SJSA1 (cell line): ENCODE measurements at places on chromosomes 11 and 22.

DNA sequence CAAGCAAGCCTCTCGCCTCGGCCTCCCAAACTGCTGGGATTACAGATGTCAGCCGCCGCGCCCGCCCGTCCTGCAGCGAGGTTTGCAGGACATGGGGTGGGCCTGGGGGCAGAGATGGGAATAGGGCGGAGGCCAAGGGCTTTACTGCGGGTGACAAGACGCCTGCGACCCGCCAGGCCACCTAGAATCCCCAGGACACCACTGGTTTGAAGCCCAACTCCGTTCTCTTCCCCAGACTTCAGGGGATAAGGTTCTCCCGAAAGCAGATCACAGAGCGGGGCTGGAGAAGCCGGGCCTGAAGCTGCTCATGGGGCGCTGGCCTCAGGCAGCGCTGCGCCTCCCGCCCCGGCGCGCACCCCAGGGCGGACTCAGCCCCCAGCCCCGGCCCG lies 354 bp downstream of the POLR2L start:
- DNase-seq: no peak

GRCh38 chr11:72724851-72725723 lies 27.1 kb downstream of the ARAP1 start:
- DNase-seq: peak; percentile 49

DNA sequence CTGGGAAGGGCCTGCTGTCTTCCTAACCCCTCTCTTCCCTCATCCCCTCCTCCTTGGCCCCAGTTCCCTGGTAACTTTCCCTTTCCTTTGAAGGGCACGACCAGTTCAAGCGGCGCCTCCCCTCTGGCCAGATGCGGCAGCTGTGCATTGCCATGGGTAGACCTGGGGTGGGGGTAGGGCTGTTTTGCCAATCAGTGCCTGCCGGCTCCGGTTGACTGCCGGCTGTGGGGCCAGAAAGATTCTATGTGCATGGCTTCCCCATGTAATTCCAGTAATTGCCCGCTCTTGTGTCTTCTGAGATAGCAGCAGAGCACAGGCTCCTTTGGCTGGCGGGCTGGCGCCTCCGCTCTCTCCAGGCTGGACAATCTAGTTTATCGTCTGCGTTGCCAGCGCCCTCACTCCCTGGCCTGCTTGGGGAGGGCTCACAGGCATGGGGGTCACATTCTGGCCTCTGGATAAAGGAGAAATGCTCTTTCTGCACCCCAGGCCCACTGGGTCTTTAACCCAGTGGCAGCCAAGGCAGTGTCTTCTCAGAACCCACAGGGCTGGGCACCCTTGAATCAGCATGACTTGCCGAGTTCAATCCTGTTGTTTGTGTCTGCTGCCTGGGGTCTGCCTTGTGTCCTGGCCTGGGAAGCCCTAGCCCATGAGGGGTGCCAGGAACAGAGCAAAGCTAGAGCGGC lies 9.4 kb downstream of the SIDT2 start:
- DNase-seq: peak; percentile 5

DNA sequence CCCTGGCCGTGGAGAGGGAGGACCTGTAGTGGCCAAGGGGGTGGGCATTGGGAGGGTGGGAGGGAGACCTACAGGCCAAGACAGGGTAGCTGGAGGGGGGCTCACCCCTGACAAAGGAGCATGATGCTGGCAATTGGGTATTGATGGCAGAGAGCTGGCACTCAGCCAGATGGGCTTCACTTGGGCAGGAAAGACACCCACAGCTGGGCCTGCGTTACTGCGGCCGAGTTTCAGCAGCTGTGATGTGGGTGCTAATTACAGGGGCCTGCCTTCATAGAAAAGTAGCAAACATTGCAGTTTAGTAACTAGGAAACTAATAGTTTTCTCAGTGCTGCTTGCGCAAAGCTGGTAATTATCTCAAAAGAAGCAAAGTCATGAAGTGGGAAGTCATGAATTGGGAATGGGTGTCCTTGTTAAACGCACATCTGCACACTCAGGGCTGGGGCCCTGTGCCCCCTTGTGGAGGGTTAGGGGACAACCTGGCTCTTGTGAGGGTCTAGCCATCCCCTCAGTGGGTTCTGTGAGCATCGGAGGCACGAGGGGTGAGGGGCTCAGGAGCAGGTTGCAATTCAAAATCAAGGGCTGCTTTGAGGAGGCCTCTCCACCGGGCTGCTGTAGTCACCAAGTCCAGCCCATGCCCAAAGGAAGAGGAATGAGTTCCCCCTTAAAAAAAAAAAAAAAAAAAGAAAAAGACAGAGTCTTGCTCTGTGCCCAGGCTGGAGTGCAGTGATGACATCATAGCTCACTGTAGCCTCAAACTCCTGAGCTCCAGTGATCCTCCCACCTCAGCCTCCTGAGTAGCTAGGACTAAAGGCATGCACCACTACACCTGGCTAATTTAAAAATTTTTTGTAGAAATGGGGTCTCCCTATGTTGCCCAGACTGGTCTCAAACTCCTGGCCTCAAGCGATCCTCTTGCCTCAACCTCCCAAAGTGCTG lies 24.4 kb upstream of the TXNRD2 start:
- DNase-seq: no peak

- no peak for DNase-seq
Observed at GRCh38 chr11:120208777-120209176, 2.1 kb upstream of the OAF start.

DNA sequence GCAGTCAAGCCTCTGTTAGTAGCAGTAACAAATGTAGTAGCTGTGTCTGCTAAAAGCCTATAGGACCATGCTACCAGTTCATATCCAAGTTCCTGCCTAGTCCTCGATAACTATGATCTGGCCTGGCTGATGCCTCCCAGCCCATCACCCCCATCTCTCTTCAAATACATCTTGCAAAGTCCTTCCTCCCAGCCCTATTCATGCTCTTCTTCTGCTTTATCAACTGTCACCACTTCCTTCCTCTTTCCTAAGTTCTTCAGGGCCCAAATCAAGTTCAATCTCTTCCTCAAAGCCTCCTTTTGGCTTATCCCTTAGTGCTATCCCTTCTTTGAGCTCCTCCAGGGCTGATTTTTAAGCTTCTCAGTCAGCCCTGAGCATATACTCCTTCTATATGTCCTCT lies 150.9 kb upstream of the THY1 start:
- DNase-seq: no peak

GRCh38 chr11:104337273-104337672 lies 173.3 kb upstream of the PDGFD start:
- DNase-seq: no peak

- no peak for DNase-seq
Observed at GRCh38 chr11:11701070-11701469, 79.3 kb upstream of the GALNT18 start.

DNA sequence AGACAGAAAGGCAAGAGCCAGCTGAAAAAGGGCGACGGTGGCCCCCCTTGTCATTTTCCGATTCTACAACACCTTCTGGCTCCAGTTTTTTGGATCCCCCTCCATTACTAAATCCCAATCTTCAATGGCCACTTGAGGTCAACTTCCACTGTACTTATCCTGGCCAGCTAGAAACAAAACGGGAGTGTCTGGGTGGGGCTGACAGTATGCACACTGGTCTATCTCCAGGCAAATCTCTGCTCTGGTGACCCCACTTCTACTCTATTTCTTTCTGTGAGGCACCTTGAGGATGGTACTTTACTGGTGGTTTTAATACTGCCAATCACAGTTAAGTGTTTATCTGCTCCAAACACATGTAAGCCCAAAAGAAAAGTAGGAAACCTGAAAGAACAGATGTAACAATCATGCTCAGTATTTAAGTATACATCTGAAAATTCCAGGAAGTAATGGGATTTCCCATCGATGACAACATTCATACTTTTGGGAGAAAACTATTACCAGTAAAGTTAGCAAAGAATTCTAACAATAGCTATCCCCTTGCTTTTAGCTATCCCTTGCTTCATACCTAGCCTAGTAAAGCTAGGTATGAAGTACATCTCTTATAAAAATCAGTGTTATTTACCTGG lies 16.0 kb downstream of the CDON start:
- no peak for DNase-seq

DNA sequence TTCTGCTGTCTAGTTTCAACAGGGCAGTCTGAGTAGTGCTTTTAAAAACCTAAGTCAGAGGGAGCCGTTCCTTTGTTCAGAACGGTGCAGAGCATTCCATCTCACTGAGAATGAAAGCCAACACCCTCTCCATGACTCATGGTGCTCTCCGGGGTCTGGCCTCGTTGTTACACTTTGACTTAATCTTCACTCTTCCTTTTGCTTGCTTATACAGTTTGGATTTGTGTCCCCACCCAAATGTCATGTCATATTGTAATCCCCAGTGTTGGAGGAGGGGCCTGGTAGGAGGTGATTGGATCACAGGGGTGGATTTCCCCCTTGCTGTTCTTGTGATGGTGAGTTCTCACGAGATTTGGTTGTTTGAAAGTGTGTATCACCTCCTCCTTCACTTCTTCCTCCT lies 292.2 kb downstream of the ST3GAL4 start:
- peak; percentile 88 for DNase-seq

DNA sequence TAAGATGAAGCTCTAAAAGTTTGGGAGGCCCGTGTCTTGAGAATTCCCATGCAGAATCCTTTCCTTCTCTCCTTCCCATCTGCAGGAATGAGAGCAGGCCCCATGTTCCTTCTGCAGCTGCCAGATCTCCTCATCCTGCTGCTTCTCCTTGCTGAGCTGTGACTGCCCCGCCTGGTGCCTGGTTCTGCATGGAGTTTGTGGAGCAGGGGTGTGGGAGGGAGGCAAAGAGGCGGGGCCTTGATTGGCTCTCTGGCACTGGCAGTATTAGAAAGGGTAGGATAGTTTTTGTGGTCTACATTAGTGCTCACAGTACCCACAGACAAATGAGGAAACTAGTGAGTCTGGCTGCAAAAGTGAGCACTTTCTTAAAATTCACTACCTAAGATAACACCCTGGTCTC lies 91.1 kb upstream of the CLPB start:
- DNase-seq: no peak

- peak; percentile 40 for DNase-seq
Observed at GRCh38 chr22:47176573-47177333, 414.3 kb downstream of the TBC1D22A start.

DNA sequence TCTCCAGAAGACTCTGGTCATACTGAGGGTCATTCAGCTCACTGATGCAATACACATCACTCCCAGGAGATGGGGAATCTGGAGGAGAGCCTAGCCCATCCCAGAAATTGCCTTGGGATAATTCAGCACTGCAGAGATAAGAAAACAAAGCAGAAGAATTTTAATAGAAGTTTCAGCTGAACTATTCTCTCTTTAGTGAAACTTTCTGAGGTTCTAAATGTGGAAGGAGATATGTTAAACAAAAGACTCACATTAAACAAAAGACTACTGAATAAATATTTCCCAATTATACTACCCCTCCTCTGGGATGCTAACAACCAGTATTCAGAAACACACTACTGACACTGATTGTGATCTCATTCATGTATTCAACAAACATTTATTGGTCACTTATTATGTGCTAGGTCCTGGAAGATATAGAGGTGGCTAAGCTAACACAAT lies 47.8 kb downstream of the C2CD3 start:
- DNase-seq: no peak

DNA sequence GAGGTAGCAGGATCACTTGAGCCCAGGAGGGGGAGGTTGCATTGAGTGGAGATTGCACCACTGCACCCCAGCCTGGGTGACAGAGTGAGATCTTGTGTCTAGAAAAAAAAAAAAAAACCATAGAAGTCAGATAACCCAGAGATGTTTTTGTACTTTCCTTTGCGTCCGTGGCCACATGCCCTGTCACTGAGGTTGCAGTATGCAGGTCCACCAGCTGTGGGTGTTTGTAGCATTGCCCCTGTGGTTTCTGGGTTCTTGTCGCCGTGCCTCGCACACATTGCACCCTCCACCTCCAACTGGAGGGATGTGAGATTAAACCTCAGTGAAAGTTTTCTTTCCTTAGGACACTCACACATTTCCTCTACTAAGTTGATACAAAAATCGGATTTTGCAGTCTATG lies 70.3 kb downstream of the TNRC6B start:
- no peak for DNase-seq

DNA sequence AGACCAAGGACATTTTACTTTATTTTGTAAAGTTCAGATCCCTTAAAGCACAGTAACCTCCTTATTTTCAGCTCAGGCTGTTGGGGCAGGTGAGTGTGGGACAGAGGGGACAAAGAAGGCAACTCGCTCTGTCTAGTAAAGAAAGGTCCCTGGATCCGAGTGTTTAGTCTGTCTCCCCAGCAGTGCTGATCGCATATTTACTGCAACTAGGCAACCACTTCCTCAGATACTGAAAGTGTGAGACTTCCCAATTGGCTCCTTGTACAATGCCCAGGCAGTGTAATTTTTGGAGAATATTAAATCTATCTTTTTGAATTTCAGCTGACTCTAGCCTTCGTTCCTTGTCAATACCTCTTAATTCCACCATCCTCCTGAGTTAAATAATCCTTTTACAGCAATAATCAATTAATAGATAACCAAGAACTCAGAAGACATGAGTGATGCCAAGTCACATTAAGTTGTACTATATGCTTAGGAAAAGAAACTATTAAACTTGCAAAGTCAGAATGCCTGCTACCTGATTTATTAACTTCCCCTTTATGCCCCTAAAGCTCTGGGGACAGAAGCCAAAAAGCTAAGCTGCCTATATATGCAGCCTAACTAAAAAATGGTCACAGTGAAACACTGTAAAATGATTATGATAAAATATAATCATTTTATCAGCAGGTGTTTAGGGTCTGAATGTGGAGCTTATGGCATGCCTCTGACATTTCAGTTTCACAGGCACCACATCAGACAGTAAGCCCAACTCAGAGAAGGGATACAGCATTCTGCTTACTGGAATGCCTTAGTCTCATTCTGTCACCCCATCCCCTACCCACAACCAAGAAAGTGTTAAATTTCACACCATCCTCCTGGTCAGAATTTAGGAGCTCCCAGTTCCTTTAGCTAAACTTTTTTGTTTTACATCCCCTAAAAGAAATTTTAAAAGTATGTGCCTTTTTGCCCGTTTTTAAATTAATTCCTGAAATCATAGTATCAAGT lies 138.7 kb downstream of the TRIM44 start:
- no peak for DNase-seq

DNA sequence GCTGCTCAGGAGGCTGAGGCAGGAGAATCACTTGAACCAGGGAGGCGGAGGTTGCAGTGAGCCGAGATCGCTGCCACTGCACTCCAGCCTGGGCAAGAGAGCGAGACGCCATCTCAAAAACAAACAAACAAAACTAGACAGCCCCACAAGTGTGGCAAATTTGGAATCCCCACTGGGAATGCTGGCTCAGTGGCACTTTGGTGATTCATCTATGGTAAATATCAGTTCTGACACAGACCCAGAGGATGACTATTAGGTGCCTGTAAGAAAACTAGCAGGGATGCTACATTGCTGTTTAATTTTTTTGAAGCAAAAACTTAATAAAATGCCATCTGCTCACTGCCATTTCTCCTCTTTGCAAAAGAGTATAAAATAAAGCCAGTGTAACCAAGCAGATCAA lies 107.9 kb downstream of the NAT10 start:
- DNase-seq: no peak
